ENCODE measurements at places on chromosomes 12 and 14.

GRCh38 chr12:7448099-7448498 lies 4.1 kb upstream of the CD163L1 start:
- no peak for DNase-seq

DNA sequence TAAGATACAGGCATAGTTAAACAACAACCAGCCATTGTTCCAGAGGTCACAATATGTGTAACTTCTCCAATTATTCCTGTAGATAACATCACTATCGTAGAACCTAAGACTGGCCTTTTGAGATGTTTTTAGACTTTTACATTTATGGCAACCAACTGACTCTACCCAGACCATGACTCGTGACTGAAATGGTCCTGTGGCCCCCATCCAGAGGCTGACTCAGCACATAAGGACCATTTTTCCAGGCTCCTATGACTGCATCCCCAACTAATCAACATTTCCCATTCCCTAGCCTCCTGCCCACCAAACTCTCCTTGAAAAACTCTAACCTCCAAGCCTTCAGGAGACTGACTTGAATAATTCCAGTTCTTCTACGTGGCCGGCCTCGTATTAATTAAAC lies 52.6 kb upstream of the NID2 start:
- DNase-seq: no peak

DNA sequence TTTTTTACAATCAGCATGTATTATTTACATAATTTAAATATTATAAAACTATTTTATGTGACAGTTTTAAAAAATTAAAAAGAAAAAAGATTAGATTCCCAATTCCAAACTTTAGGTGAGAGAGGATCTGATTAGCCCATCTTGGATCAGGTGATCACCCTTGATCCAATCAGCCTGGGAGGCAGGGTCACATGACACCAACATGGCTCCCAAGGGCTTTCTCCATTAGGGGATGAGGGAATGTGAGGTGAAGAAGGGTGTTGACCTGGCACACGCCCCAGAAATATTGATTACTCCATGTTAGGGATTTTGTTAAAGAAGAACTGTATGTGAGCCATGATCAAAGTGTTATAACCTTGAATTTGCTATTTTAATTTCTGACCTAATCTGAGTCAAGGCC lies 225.4 kb downstream of the RBM19 start:
- no peak for DNase-seq

GRCh38 chr12:131552492-131552863 lies 158.4 kb upstream of the SFSWAP start:
- DNase-seq: no peak

- no peak for DNase-seq
Observed at GRCh38 chr12:77679686-77680085, 151.0 kb upstream of the NAV3 start.

- no peak for DNase-seq
Observed at GRCh38 chr12:2575245-2575644, 219.5 kb upstream of the FKBP4 start.

- DNase-seq: no peak
Observed at GRCh38 chr14:75252254-75252837, 26.3 kb upstream of the FOS start.

DNA sequence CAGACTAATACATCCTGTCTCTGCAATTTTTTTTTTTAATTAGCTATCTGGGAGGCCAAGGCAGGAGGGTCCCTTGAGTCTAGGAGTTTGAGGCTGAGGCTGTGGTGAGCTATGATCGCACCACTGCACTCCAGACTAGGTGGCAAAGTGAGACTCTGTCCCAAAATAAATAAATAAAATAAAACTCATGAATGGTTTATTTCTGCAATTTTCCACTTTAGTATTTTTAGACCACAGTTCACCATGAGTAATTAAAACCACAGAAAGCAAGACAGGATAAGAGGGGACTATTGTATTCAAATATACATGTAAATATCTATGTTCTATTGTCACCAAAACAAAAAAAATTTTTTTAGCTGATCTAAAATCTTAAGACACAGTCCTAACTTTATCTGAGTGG lies 17.8 kb downstream of the TAOK3 start:
- DNase-seq: no peak

- no peak for DNase-seq
Observed at GRCh38 chr14:23040100-23040499, 1.9 kb upstream of the PSMB11 start.

DNA sequence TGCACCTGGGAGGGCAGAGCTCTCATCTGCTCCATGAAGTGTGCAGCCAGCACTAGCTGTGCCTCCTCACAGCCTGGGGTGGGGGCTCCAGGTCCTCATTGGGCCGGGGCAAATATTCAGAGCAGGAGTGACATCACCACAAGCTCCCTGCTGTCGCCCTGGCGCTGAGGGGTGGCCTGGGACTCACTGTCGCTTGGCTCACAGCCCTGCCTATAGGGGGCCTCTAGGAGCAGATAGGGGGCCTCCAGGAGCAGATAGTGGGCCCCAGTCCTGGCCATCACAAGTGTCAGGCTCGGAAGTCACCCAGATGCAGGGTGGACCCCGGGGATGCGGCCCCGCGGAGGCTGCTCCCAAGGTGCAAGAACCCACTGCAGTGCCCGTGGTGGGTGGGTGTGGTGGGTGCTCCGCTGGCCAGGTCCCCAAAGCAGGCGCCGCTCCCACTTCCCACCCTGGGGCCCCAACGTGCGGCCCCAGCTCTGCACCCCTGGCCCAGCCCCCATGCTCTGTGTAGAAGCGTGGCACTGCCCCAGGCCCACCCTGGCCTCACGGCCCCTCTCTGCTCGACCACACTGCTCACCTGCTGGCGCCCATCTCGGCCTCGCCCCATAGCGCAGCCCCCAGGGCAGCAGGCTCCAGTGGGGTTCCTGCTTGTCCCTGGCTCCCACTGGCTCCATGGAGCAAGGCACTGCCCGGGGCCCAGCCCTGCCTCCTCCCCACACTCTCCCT lies 18.0 kb downstream of the SYNJ2BP start:
- no peak for DNase-seq

DNA sequence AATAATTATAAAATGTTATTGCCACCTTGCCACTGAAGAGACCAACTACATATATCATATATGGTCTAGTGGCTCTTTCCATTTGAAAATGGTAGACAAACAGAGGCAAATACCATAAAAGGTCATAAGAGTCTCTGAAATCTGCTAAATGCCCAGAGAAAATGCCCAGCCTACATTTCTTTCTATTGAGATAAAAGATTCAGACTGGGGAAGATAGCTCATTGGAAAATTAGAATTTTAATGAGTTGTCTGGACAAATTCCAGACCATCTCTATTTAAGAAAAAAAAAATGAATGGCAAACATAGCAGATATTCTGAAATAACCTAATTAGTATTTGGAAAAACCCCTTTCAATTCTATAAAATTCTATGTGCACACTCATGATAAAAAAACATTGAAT lies 79.9 kb upstream of the BBS10 start:
- no peak for DNase-seq

DNA sequence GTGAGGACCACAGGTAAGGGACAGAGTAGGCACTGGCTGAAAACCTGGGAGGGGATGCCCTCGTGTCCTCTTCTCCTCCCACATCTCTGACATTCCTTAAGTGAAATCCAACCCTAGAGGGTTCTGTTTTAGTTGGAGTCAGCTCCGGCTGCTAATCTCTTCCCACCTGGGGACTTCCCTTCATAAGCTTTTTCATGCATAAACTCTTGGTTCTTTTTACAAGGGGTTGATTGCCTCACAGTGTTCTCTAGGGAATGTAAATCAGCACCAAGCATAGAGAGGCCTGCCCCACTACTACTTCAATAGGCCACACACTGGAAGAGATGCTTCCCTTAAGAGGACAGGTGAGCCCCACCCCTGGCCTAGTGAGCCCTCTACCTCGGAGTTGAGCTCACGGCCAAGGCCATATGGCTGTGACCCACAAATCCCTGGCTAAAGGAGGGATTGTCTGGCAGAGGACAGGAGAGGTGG lies 3.2 kb upstream of the SYNDIG1L start:
- DNase-seq: no peak

DNA sequence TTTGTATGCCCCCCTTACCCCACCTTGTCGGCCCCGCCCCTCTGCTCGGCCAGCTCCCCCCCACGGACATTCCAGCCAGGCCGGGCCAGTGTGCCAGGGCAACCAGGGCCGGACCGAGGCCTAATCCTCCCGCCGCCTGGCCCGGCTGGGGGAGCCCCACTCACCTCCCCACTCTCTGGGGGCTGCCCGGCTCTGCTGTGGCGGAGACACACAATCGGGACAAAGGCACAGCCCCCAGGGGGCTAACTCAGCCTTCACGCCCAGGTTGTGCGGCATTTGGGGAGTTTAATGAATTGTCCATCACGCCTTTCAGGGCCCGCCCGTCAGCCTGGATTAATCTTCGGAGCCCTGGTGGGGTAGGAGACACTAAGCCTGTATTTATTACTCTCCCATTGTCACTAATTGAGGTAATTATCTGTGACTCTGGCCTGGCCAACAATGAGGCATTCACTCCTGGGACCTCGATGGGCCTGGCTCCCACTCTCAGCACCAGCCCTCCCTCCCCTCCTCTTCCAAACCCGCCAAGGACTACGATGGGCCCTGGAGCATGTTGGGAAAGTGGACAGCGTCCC lies 8.7 kb downstream of the WNT1 start:
- no peak for DNase-seq

- no peak for DNase-seq
Observed at GRCh38 chr14:93962701-93963601, 13.4 kb downstream of the ASB2 start.

DNA sequence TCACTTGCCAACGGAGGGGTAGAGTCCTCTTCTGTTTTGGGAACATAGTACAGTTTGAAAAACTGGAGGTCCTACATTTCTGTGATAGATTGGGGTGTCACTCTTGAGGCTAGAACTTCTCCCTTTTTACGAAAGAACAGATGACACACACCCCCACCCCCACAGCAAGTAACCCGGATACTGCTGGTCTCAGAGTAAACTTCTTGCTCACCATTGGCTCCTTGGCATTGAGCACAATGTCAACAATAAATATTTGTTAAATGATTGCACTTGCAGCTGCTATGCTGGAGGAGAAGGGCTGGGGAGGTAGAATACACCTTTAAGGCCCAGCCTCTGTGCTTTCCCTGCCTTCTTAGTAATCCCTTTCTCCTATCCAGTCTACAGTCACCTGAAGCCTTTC lies 149.8 kb downstream of the TGFB3 start:
- DNase-seq: no peak

GRCh38 chr14:95221531-95221930 lies 64.2 kb upstream of the DICER1 start:
- peak; percentile 31 for DNase-seq

DNA sequence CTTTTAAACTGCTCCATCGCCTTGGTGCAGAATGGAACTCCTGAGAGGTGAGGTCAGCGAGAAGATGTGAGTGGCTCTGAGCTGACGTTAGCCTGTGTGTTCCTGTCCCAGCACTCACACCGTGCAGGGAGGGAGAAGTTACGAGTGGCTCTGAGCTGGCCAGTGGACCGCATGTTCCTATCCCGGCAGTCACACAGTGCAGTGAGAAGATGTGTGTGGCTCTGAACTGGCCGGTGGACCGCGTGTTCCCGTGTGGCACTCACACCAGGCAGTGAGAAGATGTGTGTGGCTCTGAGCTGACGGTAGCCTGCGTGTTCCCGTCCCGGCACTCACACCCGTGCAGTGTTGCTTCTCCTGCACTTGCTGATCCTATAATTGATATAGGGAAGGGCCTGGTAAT lies 59.9 kb downstream of the VCPKMT start:
- DNase-seq: no peak

- no peak for DNase-seq
Observed at GRCh38 chr14:61954306-61954705, 192.1 kb downstream of the SNAPC1 start.

DNA sequence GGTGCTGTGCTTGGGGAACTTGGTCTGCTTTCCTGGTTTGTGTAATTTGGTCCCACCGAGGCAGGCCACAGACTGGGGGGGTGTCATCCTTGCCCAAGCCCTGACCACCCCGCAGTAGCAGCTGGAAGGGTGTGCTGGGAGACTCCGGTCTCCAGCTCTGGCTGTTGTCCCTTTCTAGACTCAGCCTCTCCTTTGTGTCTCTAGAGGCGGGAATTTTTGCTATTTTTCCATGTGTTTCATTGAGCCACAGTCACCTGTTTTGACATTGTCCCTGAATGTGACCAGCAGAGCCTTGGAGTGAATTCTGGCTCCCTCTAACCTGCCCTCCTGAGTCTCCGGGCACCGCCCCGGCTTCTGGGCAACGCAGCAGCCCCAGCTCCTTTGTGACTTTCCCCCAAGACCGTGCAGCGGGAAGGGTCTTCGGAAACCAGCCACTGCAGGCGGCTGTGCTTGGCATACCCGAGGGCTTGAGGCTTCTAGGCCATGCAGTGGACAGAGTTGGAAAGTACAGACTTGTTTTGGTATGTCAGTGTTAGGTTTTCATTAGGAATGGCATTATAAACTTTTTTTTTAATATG lies 98.6 kb downstream of the TNFAIP2 start:
- DNase-seq: no peak

DNA sequence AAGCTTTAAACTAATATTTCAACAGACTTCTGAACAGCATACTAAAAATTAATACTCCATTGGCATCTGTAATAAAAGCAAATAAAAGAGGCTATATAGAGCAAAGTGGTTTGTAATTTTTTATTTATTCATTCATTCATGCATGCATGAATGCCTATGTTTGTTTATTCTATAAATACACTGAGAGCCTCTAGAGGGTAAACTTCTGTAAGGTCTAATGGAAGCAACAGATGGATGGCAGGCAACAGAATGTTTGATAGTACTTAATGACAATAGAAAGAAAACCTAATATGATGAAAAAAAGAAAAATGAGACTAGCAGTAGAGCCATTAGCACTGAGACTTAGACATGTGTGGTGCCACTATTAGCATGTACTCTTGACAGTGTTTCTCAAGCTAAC lies 253.1 kb downstream of the CCDC91 start:
- DNase-seq: no peak

GRCh38 chr14:54349713-54350112 lies 47.1 kb upstream of the CDKN3 start:
- no peak for DNase-seq

DNA sequence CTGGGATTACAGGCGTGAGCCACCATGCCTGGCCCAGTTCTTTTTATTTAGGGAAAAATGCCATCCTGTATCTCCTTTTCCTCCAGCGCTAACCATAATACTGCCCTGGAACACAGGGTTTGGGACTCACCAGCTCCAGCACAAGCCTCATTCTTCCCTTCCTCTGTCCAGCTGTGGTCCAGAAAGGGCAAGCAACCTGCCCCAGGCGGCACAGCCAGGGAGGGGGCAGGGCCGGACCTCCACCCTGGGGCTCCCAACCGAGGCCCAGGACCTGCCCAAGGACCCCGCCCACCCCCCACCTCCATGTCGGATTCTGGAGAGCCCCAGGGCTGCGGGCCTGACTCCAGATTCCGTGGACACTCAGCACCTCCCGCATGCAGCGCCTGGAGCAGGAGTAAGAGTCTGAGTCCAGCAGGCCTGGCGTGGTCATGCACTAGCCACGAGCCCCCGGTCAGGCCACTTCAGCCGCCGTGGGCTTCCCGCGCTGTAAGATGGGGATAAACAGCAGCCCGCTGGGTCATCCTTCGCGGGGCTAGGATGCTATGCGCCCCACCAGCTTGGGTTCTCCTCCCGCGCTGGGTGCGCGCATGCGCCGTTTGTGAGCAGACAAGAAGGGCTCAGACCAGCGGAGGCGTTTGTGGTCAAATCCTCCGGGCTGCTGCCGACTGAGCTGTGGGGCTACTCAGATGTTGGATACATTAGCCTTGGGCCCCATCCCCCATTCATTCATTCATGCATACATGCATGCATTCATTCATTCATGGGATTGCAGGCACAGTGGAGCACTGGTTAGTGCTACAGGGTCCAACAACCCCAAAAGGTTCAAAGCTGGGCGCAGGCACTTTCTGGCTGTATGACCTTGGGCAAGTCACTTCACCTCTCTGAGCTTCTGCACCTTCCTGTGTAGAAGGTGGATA lies 16.3 kb downstream of the TMEM119 start:
- no peak for DNase-seq

GRCh38 chr12:8629486-8630033 lies 16.9 kb upstream of the AICDA start:
- DNase-seq: no peak

Data from muscle of arm (tissue), 14 donors.